ENCODE measurements at places on chromosomes 3 and 15. TPM values are rescaled to one million over a fixed set of nuclear protein-coding genes. Genes with fewer than 3 reads are reported as not detected.
A peak's percentile ranks its signal among the peaks of the same experiment; 100 is the strongest.

GRCh38 chr15:88882785-88883184, 12.6 kb downstream of the HAPLN3 start:
- DNase-seq, result no peak

GRCh38 chr3:184811034-184811433, 932 bp upstream of the VPS8 start:
- no peak for DNase-seq

GRCh38 chr15:74431645-74432044, 2.1 kb downstream of the SEMA7A start:
- DNase-seq, result no peak

GRCh38 chr3:180762866-180763265, 83.6 kb upstream of the CCDC39 start:
- DNase-seq, result no peak

- DNase-seq, result no peak
Measured at GRCh38 chr3:151213151-151213550, 10.1 kb upstream of the GPR171 start.

DNA sequence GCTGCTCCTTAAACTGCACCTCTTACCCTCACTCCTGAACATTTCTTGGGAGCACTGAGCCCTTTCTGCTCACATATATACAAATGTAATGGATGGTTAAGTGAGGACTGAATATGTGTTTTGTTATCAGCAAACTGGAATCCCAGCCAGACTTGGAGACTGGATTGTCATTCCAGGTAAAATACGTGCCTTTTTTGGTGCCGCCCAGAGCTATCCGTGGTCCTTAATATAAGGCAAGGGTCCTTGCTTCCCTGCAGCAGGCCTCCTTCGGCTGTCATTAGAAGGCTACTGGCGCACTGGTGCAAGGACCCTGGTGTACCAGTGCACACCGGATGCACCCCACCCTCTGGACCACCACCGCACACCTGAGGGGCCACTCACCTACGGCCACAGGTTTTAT, 1.1 kb upstream of the GABRB3 start:
- DNase-seq, result no peak

GRCh38 chr15:39191871-39192291, 389.0 kb upstream of the THBS1 start:
- DNase-seq, result no peak

- DNase-seq, result no peak
Measured at GRCh38 chr15:74809956-74810355, 2.7 kb upstream of the LMAN1L start.

- DNase-seq, result peak; percentile 94
Measured at GRCh38 chr3:51686512-51687215, 15.6 kb downstream of the TEX264 start.

DNA sequence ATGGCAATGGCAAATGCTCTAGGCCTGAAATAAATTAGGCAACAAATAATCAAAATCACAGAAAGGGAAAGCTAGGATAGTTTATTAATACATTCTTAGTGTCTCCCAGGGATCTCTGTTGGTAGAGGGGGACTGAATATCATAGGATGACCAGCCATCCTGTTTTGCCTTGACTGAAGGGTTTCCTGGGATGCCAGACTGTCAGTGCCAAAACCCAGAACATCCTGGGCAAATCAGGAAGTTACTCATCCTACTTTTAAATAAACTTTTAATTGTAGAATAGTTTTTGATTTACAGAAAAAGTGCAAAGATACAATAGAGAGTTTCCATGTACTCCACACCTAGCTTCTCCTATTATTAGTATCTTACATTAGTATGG, 21.8 kb upstream of the SIAH2 start:
- DNase-seq, result no peak

DNA sequence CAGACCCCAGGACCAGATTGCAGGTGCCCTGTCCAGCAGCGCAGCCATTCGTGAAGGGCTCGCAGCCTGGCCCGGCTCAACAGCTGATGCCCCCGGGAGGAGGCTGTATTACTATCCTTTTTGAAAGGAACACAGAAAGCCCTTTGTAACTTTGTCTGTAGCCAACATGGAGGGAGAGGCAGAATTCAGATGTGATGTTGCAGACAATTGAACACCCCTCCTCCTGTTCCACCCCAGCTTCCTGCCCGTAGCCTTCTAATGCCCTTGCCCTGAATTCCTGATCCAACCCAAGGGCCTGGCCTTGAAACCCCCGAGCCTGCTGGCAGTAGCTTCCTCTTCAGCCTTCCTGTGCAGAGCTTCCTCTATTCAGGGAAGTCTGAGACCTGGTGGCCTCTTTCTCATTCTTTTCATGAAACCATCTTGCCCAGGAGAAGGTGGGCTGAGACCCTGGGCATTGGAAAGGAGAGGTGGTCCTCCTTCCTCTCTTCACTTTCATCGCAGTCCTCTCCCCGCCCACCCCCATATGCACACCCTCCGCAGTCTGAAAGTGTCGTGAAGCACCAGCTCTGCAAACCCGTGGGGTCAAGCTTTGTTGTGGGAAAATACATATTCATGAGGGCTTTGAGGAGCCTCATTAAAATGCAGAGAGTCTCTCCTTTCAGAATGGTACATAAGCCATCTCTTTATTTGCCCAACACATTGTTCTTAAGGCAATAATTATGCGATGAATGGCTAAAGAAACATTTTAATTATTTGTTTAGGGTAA, 109.2 kb downstream of the APBA2 start:
- no peak for DNase-seq

DNA sequence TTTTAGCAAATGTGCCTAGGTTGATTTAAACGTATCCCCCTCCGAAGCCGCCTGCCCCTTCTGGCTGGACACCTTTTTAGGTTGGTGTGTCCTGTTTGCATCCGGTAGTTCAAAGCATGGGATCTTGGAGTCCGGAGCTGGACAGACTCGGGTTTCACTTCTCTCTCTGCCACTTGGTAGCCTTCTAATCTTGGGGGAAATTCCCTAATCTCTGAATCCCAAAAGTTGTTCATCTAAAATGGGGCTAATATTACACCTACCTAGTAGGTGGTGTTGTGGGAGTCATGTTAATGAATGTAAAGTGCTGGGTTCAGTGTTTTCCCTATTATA, 760 bp downstream of the FANCI start:
- no peak for DNase-seq

DNA sequence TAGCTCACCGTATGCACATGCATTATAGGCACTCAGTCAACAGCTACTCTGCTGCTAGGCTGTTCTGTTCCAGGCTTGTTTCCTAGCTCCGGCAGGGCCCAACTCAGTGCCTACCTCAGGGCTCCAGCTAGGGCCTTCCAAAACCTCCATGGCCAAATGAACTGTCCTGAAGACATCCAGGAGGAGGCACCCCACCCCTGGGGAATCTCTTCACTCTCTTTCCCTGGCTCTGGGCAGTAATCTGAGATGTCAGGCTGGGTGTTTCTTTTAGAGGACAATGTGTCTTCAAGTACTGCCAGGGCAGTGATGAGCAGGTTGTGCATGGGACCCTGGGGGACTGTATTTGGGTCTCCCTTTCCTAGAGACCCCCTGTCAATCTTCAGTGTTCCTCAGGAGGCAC, 38.3 kb upstream of the TPM1 start:
- DNase-seq, result no peak

DNA sequence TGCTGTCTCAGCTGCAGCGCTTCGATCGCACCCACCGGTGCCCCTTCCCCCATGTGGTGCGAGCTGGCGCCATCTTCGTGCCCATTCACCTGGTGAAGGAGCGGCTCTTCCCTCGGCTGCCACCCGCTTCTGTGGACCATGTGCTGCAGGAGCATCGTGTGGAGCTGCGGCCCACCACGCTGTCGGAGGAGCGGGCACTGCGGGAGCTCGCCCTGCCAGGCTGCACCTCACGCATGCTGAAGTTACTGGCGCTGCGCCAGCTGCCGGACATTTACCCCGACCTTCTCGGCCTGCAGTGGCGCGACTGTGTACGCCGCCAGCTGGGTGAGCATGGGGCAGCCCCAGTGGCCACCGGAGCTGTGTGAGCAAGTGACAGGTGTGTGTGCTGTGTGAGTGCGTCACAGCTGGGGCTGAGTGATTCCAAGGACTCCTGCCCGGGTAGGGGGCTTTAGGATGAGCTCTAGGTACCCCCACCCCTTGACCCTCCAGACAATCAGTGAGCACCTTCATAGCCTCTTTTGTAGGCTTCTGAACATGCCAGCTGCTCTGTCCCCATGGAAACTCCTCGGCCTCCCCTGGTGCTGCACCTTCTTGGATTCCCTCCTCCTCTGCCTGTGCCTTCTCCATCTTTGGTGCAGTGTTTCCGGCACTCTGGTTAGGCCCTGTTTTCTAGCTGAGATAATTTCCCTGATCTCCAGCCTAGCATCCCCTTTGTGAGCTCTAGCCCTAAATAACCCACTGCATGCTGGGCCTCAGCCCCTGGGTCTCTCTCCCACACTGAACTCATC, 7.0 kb downstream of the C15orf39 start:
- no peak for DNase-seq

GRCh38 chr3:50245251-50245745, 9.3 kb downstream of the GNAI2 start:
- no peak for DNase-seq

GRCh38 chr15:89769366-89769765, 6.8 kb upstream of the MESP2 start:
- DNase-seq, result no peak

DNA sequence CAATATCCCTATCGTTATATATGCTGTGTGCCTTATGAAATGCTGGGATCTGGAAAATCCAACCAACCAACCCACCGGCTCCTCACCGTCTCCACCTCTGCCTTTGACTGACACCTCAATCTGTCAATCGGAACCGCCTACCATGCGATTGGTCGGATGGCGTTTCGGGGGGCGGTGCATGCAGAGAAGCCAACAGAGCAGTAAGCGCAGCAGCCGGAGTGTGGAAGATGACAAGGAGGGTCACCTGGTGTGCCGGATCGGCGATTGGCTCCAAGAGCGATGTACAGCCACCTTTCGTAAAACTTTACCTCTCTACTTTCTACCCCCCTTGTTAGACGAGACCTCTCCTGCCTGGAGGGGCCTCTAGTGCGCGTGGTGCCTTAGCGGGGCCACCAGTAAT, 6.3 kb downstream of the CLK3 start:
- DNase-seq, result no peak

DNA sequence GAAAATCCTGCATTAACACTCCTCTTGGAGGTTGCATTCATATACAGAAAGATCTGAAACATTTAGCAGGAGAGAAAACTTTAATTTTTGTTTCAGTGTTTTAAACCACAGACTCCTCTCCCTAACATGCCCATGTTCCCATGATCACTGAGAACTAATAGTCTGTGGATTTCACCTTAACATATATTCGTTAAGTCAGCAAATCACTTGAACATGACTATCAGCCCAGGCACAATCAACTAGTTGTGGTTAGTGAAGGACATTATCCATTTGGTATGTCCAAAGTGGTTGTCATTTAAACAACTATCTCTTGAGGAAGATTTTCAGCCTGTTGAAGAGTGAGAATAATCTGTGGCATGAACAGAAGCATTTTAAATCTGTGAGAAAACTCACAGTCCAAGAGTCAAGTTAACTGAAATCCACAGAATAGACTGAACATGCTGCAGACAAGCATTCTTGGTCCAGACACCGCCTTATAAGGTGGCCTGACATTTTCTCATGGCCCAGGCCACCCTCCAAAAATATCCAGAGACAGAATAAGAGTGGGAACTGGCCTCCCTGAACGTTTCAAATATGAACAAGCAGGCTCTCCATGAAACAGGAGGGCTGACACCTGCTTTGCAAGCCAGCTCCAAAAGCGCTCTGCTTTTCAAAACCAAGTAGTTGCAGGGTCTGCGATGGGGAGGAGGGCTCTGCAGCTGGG, 39.9 kb upstream of the ADCY5 start:
- no peak for DNase-seq

GRCh38 chr3:170499562-170500156, 81.0 kb downstream of the CLDN11 start:
- DNase-seq, result peak; percentile 25

GRCh38 chr3:142127941-142128658, 21.2 kb downstream of the TFDP2 start:
- no peak for DNase-seq

DNA sequence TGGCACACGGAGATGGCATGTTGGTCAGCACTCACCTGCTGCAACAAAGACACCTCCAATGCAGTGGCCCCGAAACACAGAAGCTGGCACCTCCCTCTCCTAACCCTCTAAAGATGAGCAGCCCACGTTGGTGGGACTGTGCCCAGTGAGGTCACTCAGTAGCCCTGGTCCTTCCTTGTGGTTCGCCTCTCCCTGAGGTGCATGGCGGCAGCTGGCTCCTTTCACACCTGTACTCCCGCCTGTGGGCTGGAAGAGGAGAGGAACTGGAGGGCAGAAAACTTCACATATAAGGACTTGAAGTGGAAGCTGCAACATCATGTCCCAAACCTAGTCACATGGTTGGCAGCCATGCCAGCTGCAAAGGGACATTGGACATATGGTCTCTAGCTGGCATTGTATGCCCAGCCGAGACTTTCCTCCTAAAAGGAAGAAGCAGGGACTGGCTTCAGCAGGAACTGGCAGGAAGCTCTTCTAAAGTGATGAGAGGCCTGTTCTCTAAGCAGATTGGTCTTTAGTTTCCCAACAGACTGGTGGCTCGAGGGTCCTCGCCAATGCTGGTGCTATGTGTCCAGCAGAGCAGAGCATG, 10.8 kb upstream of the C3orf22 start:
- no peak for DNase-seq

- DNase-seq, result peak; percentile 9
Measured at GRCh38 chr3:128285042-128285966, 132.0 kb downstream of the EEFSEC start.

DNA sequence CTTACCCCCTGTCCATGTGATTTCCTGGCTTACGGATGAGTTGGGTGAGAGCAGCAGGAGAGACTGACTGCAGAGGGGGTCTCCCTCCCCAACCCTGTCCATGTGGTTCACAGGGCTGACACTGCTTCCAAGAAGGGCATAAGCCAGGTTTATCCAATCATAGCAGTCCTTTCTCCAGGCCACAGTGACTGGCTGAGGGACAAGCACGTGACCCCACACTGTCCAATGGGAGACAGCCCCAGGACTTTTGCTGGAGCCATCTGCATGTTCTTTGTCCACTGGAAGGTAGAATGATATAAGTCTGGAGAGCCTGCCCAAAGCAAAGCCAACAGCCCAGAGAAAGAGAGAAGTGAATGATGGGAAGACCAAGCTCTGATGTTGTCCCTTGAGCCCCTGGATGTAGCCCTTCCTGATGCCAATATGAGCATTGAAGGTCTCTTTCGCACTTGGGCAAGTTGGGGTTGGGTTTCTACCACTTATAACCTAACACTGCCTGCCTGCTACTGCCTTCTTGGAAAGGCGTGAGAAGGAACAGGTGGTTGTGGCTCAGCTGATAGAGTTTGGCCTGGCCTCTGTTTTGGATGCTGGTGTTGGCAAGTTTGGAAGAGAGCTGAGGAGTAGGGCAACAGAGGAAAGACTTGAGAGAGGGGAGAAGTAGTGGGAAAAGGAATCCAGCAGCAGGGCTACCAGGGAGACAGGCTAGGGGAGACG, 41.3 kb upstream of the GRIP2 start:
- DNase-seq, result no peak

The GP5 gene
- total RNA-seq, result 1.3 TPM

The ALS2CL gene
- total RNA-seq, result 1.4 TPM

The MFSD1 gene
- 22.2 TPM for total RNA-seq

The SLITRK3 gene
- total RNA-seq, result not detected

The CACNA2D3 gene
- total RNA-seq, result not detected

The SGO1 gene
- 43.7 TPM for total RNA-seq
